Stimulated activated CD4-positive, alpha-beta T cell treated with anti-CD3 and anti-CD28 coated beads, Interleukin-4, amount 100 ng/mL, for 48 hours (primary cell): ENCODE measurements at places on chromosomes 2 and 18.

GRCh38 chr2:27914041-27914804 is 23.7 kb downstream of the BABAM2 start:
- DNase-seq, result no peak

- no peak for DNase-seq
These were observed 93.8 kb downstream of the C2orf74 start for GRCh38 chr2:61255580-61256437.

DNA sequence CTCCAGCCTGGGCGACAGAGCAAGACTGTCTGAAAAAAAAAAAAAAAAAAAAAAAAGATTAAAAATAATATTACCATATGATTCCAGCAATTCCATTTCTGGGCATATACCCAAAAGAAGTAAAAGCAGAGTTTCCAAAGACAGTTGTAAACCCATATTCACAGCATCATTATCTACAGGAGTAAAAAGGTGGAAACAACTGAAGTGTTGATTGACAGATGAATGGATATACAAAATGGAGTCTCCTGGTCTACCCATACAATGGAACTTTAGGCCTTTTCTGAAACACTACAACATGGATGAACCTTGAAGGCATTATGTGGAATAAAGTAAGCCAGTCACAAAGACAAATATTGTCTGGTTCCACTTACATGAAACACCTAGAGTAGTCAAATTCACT is 5.7 kb downstream of the RNU4ATAC start:
- DNase-seq, result no peak

DNA sequence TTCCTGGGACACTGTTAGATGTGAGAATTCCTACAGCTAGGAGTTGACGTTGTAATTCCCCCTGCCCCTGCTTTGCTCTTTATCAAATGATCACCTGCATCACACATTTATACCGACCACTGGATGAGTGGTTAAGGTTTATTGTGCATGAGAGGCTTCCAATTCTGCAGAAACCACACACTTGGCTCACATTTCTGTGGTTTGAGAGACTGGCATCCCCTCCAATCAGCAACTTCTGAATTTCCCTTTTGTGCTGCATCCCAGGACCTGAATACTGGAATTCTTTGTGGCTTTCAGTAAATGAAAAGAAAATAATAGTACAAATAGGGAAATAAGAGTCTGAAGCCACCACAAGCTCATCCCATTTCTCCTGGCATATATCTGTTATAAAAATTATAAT is 628.7 kb upstream of the PIK3C3 start:
- DNase-seq, result no peak

DNA sequence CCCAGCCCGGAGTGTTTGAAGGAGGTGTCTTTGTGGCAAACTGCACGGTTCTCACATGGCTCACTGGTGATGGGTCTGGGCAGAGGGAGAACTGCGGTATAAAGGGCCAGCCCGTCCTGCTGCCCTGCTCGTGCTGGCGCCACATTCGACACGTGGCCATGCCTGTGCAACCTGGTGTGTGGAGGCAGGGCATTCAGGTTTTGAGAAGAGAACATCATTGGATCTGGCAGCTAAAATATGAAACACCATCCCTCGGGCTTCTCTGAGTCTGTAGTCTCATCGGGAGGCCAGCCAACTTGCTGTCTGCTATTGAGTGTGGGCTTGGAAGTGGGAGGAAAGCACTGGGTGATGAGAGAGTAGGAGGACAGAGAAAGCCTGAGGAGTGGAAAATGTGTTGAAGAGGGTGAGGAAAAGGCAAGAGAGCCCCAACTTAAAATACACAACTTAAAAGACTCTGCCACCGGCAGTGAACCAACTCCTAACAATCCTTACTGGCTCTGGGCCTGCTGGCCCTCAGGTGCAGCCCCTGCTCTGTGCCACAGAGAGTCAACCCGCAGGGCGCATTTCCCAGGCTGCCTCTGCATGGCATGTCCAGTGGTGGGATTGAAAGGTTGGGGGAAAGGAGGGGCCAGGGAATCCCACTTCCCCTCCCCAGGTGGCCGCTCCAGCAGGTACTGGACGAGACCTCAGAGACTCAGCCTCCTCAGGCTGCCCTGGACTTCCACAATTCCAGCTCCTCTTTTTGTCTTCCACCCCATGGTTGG is 112.7 kb upstream of the DLX2 start:
- DNase-seq, result no peak

DNA sequence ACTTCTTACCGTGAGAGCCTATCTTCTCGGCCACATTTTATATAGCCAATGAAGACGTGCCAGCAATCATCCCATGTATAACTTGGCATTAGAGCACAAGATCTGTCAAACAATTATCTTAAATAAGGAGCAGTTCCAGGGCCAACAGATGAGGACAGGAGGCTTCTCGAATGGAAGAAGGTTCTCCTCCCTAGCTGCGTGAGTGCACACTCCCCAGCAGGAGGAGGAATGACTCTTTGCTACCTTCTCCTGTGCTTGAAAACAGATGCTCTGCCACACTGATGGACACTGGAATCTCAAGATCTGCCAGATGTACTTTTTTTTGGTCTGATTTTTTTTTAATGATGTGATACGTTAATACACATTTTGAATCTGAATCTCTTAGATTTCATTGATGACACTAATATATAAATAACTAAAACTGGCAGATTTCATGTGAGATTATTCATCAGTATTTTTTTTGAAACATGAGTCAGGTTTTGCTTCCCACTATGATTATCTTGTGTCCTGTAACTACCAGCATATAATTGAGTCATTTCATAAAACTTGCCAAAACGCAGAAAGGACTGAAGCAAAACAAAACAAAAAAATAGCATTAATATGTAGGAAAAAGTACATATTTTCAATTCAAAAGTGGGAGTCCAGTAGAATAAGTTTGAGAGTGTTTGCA is 626 bp upstream of the VIT start:
- DNase-seq, result no peak

GRCh38 chr2:134154246-134154645 is 99.6 kb upstream of the MGAT5 start:
- DNase-seq, result no peak

DNA sequence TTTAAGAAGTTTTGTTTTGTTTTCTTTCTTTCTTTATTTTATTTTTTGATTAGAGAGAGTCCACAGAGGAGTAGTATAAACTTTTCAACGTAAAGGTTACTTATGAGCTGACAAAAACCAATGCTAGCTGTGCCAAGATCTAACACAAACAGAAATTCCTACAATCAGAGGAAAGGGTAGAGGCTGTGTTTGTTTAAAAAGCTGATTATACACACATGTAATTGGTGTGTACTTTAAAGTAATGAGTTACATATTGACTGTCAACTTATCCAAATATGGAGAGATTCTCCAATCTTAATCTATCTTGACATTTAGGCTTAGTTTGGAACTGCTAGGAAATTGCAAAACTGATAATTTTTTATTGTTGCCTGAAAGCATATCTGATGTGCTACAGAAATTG is 63.7 kb upstream of the FAM110C start:
- DNase-seq, result no peak

DNA sequence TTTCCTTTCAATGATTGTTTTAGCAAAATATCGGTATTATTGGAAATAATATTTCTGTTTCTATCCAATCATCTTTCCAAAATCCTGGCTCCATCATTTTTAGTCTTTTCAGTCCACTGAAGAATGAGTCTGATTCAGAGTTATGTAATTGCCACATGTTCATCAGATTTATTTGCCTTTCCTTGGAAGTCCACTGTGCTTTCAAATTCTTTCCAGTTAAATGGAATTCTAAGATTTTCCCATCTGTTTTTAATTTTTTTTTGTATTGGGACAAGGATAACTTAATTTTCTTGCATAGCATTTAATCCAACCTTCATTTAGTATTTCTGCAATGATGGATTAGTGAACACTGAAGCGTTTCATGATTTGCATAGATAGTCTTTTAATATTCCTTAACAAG is 521.5 kb upstream of the NRXN1 start:
- no peak for DNase-seq

- DNase-seq, result no peak
These were observed 283.9 kb upstream of the FBXO11 start for GRCh38 chr2:48190230-48190629.

DNA sequence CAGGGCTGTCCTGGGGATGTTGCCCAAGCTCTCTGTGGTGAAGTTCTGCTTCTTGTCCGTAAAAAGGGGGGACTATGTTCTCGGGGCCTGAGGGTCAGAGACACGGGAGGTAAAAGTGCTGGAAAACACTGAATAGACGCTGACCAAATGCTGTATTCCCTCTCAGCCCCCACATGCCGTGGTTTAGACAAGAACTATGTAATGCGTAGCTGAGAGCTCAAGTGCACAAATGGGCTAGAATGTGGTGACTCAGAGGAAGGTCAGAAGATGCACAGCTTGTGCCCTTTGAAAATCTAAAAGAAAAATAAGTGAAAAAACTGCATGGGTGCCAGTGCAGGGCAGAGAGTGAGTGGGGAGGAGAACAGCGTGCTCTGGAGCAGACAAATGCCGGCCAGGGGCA is 80.3 kb upstream of the MAP4K4 start:
- no peak for DNase-seq

GRCh38 chr2:75894170-75894569 is 183.5 kb upstream of the GCFC2 start:
- no peak for DNase-seq

DNA sequence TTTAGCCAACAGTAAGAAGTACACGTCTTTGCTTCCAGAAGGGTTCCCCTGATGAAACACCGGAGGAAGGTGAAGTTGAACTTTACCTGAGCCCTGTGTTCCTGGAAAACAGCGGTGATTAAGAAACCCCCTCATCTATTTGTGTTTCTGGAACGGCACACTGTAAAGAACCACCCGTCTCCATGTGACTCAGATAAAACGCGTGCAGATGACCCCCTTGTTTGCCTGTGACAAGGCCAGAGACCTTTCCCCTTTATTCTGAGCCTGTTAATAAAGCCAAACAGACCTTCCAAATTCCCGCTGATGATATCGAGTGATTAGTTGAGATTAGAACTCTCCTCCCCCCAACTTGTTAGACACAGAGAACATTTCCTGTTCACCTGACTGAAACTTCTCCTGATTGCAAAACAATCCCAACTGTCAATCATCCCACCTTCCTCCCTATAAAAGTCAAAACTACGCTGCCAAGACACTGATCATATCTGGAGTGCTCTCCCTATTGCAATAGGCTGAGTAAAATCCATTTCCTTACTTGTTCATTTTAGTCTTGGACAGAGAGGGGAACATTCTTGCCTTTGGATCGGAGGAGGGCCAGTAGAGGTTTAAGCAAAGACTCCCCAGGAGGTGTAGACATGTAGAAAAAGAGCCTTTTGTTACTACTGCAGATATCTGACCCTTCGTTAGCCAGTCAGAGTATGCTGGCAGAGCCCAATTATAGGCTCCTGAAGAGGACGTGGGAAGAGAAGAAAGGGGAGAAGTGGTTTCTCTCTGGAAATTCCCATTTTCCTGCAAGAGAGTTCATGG is 914 bp upstream of the IWS1 start:
- no peak for DNase-seq

- DNase-seq, result no peak
These were observed 131.2 kb downstream of the NUP35 start for GRCh38 chr2:183255411-183255810.

DNA sequence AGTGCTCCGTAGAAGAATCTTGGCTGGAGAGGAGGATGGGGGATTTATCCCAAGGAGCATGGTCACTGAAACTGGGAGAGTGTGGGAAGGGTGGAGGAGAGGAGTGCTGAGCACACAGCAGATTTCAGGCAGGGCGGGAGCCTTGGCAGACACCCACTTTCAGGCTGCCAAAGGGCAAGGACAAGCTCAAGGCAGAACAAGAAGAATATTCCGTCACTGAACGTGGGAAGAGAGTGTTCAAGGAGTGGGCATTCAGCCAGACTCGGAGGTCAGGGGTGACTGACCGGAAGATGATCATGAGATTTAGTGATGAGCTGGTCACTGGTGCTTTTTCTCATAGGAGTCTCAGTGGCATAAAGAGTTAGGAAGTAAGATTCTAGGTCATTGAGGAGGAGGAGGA is 136.2 kb upstream of the RASGRP3 start:
- no peak for DNase-seq

DNA sequence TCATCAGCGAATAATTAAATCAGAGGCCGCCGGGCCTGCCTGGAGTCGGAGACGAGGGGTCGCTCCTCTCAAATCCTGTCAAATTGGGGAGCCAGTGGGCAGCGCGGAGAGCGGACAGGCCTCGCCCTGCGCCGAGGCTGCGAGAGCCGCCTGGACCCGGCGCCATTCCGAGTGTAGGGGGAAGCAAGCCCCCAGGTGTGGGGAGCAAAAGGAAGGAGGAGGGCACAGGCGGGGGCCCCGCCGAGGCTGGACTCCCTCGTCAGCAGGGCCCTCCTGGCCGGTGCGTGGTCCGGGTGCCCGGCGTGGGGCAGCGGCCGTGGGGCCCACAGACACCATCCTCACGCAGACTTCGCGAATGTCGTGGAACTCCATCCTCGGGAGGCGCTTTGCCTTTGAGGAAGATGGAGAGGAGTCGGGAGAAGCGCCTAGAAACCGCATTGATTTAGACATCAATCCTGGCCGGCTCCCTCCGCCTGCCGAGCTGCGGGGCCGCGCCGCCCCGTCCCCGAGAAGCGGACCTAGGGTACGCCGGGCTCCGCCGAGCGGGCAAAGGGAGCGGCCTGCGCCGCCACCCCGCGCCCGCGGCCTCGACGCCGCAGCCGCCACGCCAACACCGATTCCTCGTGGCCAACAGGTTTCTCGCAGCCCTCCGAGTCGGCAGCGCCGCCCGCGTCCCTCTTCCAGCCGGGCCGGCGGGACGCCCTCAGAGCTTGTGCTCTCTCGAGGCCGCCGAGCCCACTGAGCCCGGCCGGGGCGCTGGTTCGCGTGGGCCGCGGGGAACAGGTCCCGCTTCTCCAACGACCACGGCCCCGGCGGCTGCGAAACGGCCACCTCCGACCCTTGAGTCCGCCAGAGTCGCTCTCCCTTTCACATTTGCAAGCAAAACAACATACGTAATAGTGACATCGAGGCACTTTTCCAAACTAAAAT is 6.7 kb upstream of the ONECUT2 start:
- no peak for DNase-seq

- no peak for DNase-seq
These were observed 25.6 kb downstream of the ANKMY1 start for GRCh38 chr2:240532031-240532775.

- DNase-seq, result no peak
These were observed 121.6 kb downstream of the ACOXL start for GRCh38 chr2:110853948-110854347.

DNA sequence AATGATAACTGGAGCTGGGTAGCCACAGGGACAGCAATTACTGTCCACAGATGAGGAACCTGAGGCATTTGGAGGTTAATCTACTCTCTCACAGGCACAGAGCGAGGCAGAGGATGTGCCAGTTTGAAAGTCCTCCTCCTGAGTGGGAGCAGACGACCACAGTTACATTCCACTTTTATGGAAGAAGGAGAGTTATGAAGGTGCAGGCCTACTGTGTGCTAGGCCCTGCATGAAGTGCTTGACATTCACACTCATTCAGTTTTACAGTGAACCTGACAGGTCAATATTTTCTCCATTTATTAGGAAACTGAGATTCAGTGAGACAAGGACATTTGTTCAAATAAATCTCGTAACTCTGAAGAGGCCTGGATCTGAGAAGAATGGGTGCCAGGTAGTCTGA is 142.0 kb downstream of the TDRD15 start:
- no peak for DNase-seq

DNA sequence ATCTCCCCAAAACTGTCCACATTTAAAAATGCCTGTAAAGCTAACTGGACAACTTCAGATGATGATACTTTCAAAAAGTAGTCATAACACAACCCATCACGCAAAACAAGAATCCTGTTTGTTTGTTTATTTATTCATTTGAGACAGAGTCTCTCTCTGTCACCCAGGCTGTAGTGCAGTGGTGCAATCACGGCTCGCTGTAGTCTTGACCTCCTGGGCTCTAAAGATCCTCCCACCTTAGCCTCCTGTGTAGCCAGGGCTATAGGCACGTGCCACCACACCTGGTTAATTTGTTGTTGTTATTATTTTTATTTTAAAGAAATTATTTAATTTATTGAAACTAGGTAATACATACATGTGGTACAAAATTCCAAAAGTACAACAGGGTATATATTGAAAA is 94.8 kb downstream of the RAPGEF4 start:
- DNase-seq, result no peak
